ENCODE measurements at places on chromosomes 2 and 18.

DNA sequence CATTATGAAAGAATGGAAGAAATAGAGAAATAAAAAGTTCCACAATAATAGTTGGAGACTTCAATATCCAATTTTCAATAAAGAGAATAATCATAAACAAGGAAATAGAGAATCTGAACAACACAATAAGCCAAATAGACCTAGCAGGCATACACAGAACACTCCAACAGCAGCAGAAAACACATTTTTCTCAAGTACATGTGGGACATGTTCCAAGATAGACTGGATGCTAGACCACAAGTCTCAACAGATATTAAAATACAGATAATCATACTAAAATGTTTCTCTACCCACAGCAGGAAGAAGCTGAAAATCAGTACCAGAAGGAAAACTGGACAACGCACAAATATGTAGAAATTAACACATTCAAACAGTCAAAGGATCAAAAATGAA, 113.9 kb downstream of the USP34 start:
- no peak for DNase-seq

GRCh38 chr18:49072524-49072934, 121.8 kb upstream of the SMAD7 start:
- no peak for DNase-seq

GRCh38 chr18:62245699-62246098, 58.6 kb downstream of the RELCH start:
- no peak for DNase-seq

DNA sequence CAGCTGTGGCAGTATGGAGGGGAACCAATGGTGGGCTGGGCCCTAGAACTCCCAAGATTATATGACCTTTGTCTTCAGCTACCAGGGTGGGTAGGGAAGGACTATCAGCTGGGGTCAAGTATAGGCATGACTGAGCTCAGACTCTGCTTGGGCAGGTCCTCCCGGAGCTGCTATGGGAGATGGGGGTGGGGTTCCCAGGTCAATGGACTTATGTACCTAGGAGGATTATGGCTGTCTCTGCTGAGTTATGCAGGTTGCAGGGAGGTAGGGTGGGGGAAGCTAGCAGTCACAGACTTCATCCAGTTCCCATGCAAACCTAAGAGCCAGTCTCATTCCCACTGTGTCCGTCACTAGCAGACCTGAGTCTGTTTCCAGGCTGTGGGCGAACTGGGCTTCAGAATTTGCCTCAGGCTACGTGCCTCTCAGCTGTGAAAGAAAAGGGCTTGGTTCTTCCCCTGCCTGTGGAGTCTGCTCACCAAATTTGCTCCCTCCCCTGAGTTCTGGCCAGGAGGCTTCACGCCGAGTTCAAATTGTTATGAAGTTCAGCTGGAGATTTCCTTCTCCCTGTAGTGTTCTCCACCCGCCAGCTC, 985.8 kb upstream of the NRXN1 start:
- no peak for DNase-seq

DNA sequence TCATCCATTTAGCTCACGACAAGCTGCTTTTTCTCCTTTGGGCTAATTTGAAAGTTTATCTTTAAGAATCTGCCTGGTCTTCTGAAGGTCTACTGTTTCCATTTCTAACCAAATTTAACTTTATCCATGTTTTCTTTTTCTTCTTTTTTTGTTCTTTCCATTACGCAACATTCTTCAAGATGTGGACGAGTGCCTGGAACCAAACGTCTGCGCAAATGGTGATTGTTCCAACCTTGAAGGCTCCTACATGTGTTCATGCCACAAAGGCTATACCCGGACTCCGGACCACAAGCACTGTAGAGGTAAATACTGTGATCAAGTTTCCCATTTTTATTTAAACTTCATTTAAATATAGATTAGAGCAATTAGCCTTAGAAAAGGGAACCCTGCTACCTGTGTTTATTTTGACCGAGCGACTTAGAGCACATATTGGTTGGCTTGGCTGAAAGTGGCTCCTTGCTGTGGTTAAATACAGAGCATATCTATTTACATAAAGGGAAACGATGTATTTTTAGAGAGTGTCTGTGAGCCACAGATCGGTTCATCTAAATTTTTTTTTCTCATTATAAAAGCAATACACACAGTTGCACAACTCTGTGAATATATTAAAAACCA, 183.4 kb upstream of the RASGRP3 start:
- no peak for DNase-seq

GRCh38 chr2:198326431-198326830, 522.0 kb downstream of the PLCL1 start:
- DNase-seq, result peak; percentile 70

- DNase-seq, result no peak
These were observed 3.8 kb downstream of the LBH start for GRCh38 chr2:30235008-30235655.

- peak; percentile 84 for DNase-seq
These were observed 27.8 kb upstream of the C2orf74 start for GRCh38 chr2:61134141-61134540.

GRCh38 chr18:37563931-37564392, 1.6 kb downstream of the CELF4 start:
- DNase-seq, result no peak

DNA sequence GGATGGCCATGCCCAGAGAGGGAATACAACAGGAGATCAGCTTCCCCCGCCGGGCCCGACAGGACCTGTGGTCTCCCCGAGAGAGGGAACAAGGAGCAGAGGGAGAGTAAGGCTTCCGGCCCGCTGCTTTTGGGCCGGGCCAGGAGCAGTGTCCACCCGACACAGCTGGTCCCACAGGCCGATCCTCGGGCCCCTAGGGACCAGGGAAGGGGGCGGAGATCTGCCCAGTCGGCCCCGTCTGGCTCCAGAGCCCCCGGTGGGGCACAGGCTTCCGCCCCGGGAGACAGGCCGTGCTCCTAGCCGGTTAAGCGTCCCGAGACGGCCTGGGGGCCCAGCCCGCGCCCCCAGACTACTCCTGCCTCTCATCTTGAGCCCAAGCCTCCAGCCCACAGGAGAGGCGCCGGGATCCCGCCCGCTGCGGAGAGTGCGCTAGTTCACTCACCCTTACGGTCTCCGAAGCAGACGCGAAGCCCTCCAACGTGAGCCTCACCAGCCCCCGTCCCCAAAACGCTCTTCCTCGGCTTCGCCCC, at the start of gene MCFD2:
Gene MCFD2 (minus strand): TSS at position 526 of the 530 bp plus-strand sequence. CDS start 6,635 bp downstream, outside the sequence.
- DNase-seq, result peak; percentile 14

GRCh38 chr2:18242716-18243115, 317.7 kb downstream of the RDH14 start:
- DNase-seq, result no peak

GRCh38 chr2:52886556-52886955, 881.0 kb upstream of the CHAC2 start:
- DNase-seq, result no peak

DNA sequence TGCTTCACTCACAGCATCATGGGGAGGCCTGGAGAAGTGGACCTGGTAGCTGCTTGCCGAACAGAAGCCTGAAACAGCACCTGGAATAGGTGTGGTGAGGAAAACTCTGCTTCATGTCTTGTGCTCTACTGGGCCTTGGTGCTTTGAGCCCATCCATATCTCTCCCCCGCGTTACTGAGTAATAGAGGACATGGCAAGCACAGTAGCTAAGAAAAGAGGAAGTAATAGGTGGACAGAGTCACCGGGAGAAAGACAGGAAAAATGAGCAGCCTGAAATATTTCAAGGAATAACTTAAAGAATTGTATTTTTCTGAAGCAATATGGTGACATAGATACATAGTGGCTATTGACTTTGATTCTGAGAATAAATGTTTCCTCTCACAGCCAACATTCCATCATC, 14.0 kb upstream of the HNMT start:
- DNase-seq, result no peak

DNA sequence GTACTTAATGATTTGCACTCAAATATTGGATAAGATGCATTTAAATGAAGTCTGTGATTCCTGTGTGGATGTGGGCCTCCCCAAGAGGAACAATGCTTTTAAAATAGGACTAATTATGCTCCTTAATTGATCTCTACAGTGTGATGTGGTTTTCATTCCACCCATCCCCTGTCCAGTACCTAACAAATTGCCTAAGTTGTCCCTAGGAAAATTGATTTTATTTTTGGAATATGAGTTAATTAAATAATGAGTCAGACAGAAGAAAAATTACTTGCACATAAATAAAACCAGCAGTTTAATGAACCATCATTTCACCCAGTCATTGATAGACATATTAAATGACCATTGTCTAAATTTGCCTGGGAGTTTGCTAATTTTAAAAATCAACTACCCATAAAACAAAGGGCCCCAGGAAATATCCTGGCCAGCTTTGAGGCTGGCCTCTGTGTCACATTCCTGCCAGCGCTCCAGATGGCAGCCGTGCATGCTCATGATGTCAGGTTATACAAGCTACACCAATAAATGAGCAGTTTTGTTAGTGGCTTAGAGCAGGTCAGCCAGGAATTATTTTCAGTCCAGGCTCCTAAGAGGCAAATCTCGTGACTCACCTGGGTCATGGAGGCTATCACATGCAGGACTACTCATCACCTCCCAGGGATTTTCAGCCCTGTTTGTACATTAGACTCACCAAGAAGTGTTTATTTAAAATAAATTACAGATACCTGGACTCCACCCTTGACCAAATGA, 31.9 kb downstream of the ABHD3 start:
- DNase-seq, result peak; percentile 36

DNA sequence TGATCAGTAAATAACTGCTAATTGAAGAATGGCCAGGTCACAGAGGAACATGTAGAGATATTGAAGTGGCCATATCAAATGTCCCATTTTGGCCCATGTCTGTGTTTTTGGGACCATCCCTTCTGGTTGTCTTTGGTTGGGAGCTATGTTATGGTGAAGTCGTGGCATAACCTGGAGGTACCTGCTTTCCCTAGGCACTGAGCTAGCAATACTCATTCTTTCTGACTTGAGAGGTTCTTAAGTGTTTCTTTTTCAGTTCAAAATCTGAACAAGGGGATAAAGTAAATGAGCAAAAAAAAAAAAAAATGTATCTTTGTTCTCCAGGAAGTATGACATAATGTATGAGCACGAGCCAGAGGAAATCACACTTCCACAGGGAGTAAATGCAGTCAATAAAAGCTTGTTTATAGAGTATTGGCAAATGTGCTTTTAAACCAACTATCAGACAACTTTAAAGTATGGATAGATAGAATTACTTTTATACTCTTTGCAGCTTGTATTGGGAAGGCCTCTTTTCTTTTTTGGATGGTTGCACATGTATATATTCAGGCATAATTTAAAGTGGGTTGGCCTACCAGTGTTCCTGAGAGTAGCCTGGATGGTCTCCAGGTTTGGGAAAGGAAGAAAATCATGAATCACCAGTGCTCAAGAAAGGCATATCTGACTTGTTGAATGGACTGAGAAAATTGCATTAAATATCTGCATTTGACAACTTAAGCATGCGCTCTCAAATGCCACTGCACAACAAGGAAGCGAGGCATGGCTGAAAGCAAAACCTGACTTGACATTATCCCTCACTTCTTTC, 125.0 kb downstream of the SPHKAP start:
- no peak for DNase-seq

Data from SW480 (cell line).